ENCODE measurements at places on chromosomes 1 and 21.

DNA sequence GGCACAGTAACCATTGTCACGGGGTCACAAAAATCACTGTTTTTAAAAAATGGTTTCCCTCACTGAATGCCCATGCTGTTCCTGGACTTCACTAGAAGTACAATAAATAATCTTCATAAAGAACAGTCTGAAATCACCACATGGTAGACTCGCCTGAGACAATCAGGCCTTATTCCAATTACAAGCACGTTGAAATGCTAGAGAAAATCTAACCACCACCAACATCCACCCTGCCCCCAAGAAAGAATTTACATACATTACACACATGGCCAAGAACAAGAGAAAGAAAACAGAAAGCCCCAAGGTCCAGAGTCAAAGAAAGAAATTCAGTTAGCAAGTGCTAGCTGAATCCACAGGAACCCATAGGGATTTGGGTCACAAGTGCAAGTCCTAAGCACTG is 107.0 kb upstream of the ERG start:
- DNase-seq = no peak

DNA sequence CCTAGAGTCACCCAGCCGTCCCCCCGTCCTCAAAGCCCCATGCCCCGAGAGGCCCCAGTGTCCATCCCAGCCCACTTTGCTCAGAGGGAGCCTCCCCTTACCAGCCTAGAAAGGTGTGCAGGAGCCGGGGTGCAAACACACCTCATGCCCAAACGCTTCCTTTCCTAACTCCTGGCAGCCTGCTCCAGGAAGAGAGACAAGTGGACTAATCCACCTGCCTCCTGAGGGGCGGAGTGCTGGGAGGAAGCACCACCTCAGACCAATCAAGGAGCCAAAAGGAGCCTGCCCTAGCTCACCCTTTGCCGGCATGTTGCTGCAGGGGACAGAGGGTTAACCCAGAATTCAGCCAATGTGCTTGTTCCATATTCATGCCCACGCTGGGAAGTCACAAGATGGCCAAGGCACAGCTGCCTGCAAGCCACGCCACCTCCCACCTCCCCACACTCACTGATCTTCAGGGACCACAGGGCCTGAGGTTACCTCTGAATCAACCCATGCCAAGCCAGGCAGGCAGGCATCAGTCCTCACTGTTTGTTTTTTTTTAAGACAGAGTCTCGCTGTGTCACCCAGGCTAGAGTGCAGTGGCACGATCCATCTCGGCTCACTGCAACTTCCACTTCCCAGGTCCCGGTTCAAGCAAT is 27.8 kb downstream of the PLEKHA6 start:
- DNase-seq = no peak

GRCh38 chr1:184792450-184792969 is 37.9 kb upstream of the EDEM3 start:
- no peak for DNase-seq

- no peak for DNase-seq
Observed at GRCh38 chr1:179352236-179352635, 13.5 kb upstream of the AXDND1 start.

DNA sequence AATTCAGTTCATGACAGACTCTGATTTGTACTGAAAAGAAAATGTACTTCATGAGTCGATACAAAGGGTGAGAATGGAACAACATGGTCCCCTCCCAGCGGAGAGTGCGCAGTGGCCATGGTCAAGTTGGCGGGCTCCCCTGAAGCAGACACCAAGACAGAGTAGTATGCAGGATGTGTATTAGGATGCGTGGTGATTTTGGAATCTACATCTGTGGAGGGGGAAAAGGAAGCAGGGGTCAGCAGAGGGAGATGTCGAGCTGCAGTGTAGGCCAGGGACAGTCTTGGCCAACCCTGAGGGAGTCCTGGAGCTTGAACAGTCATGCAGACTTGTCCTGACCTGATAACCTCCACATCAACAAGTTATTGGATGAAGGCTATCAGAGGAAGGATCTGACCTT is 481.0 kb downstream of the OMA1 start:
- peak; percentile 26 for DNase-seq

- DNase-seq = peak; percentile 35
Observed at GRCh38 chr1:168687816-168688215, 41.2 kb downstream of the DPT start.

- no peak for DNase-seq
Observed at GRCh38 chr1:235004276-235004675, 124.4 kb downstream of the TOMM20 start.

- no peak for DNase-seq
Observed at GRCh38 chr21:40556442-40556968, 290.5 kb downstream of the DSCAM start.

GRCh38 chr1:106276871-106277270 is 779.6 kb upstream of the PRMT6 start:
- no peak for DNase-seq

GRCh38 chr1:24705260-24706073 is 39.8 kb upstream of the CLIC4 start:
- peak; percentile 81 for DNase-seq

DNA sequence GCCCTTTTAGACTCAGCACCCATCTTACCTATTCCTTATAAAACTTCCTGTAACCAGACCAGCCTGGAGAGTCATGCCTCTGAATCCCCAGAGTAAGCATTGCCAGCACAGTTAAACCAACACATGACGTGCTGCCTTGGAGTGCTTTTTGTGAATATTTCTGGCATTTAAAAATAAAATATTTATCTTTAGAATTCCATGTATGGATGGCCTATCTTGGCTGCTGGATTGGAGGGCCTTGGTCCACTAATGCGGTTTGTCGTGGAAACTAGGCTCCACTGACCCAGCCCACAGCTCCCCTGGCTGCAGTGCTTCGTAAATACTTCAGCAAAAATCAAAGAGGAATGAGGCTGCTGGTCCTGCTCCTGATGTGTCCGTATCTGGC is 17.5 kb downstream of the MTARC1 start:
- DNase-seq = no peak

DNA sequence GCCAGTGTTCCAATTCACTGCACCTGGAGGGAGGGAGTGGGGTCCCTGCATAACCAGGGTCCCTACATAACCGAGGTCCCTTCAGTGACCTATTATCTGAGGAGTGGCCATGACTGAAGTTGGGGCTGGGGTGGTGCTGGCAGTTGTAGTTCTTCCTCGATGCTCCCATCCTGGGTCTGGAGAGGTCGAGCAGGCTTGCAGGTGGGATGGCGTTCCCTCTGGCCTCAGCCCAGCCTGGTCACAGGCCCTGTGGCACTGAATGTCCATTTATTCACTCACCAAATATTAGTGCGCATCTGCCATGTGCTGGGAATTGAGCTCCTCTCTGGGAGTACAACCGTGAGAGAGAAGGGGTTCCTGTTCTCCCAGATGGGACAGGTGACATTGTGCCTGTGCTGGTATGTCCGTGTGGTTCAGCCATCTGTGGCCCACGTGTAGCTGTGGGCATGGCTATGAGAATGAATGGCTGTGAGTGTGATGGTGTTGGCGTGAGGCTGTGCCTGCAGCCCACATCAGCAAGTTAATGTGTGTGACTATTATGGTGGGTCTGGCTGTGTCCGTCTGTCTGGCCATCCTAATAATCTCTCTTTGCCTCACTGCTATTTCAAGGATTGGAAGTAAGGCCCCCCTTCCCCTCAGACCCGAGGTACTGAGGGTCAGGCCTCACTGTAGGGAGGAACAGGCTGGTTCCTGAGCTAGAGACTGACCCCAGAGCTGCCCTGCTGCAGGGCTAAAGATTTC is 3.9 kb upstream of the SLC6A9 start:
- no peak for DNase-seq
